ENCODE measurements at places on chromosomes 2 and 18.

- DNase-seq: no peak
These were observed 119.4 kb upstream of the HS6ST1 start for GRCh38 chr2:128438091-128438490.

DNA sequence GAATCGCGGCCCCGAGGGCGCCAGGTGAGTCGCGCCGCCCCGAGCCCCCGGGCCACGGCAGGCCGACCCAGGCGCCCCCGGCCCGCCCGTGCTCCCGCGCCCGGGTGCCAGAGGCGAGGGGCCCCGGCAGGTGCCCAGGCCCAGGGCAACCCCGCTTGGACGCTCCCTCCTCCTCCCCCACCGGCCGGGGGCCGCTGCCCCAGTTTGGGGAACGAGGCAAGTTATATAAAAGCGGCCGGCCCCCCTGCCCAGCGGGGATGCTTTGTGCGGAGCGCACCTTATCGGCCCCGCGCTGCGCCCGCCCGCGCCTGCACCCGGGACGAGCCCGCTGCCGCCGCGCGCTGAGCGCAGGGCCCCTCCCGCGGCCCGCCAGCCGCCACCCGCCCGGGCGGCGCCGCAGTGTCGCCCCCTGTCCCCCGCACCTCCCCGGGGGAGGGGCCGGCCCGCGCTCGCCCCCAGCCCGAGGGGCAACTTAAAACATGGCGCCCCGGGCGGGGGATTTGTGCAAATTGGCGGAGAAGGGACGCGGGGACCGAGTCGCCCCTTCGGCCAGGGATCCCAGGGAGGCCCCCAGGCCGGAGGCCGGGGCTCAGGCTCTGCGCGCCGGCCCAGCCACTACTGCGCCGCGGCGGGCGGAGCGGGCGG lies 639 bp downstream of the EPB41L3 start:
- peak; percentile 17 for DNase-seq

DNA sequence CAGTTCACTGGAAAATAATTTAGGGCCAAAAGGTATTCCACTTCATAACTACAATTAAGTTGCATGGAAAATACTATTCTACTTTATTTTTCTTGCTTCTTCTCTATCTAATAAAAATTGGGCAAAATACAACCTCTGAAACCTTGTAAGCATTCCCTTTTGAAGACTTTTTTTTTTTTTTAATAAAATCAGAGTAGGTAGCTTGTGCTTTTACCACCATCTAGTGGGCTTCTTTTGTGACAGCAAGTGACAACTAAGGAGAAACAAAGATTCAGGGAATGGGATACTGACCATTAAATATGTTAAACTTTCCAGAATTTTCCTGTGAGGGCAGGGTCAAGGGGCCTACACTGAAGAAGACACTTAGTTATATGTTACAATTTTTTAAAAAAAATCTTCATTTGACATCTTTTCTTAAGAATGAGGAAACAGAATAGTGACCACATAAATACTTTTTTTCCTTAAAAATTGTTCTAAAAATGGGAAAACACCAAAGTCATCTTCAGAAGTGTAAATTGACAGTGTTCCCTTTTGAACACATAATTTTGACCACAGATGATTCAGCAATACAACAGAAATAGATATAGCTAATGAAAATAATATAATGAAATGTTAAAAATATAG lies 1183.2 kb upstream of the ACVR2A start:
- peak; percentile 73 for DNase-seq

DNA sequence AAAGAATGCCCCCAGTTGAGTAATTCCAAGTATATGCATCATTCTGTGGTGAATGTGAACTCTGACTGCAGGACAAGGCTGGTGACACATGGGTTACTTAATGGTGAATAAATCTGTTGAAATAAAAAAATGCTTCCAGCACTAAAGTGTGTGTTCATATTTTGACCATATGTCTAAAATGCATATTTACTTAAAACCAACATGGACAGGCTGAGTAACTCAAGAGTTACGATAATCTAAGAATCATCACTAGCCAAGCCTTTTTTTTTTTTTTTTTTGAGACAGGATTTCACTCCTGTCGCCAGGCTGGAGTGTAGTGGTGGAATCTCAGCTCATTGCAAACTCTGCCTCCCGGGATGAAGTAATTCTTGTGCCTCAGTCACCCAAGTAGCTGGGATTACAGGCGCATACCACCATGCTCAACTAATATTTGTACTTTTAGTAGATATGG lies 47.1 kb upstream of the CCBE1 start:
- peak; percentile 97 for DNase-seq

GRCh38 chr2:129059476-129059875 lies 740.8 kb upstream of the HS6ST1 start:
- DNase-seq: peak; percentile 48

GRCh38 chr2:39706312-39706711 lies 40.6 kb downstream of the TMEM178A start:
- no peak for DNase-seq

- DNase-seq: no peak
These were observed 13.9 kb downstream of the RDH14 start for GRCh38 chr2:18546567-18546966.

DNA sequence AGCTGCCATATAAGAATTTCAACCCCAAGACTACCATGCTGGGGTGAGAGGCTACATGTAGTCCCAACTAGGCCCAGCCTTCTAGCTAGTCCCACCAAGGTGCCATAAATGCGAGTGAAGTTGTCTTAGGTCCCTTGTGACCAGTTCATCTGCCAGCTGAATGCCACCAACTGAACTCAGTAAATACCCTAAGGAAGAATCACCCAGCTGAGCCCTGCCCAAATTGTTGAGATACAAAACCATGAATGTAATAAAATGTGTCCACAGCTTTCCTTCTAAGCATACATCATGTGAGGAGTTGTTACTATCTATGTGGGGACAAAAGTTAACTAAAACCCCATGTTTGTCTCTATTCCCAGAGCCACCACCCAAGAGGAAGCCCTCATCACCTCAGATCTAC lies 70.3 kb downstream of the THADA start:
- DNase-seq: no peak

- DNase-seq: no peak
These were observed 119.0 kb downstream of the OSBPL1A start for GRCh38 chr18:24278591-24278990.

DNA sequence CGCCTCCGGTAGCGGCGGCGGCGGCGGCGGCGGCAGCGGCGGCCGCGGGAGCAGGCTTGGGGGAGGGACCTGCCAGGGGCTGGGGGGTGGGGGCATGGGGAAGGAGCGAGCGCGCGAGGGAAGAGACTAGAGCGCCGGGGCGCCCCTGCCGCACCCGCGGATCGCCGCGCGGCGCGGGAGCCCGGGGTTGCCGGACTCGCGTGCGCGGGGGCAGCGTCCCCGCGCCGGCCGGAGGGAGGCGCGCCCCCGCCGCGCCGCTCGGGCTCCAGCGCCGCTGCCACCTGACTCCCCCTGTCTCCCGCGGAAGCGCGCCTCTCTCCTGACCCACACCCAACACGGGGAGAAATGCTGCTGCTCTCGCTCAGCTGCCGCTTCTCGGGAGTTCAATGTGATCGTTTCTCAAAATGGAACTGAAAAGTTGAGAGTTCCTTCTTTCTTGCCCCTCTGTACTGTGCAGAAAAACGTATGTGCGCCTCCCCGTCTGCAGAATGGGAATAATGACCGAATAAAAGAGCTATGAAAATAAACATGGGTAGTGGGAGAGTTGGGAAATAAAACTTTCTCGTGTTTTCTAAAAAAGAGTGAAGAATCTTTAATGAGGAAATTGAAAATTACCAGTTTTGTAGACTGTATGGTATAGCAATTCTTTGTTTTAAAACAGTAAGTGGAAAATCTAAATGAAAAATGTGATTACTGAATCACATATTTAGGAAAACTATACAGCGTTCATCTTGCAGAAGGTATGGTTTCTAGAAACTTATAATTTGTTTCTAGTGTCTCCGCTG lies 455 bp upstream of the TLK1 start:
- DNase-seq: peak; percentile 54

DNA sequence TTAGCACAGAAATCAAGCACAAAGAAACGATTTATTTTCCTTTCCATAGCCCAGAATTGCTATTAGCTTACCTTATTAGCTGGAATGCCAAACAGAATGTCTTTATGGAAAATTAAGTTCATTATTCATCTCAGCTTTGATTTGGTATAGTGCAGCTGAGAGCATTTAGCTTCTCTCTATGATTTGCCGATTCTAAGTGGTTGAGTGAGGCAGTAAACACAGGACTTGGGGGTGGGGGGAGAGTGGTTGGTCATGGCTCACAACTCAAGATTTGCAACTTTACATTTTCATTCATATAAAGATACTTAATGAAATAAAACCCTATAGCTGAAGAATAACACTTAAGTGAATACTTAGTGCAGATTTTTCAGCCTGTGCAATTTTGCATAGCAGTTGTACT lies 395.2 kb downstream of the TGIF1 start:
- DNase-seq: no peak

GRCh38 chr18:48879008-48879431 lies 71.7 kb downstream of the SMAD7 start:
- DNase-seq: no peak

DNA sequence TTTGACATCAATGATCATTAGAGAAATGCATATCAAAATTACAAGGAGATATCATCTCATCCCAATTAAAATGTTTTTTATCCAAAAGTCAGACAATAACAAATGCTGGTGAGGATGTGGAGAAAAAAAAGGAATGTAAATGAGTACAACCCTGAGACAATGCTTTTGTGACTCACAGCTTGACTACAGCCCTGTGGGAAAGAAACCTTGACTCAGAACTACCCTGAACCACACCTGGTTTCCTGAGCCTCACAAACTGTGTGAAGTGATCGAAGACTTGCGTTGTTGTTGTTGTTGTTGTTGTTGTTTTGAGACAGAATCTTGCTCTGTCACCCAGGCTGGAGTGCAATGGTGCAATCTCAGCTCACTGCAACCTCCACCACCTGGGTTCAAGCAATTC lies 266.6 kb upstream of the MYT1L start:
- DNase-seq: no peak

GRCh38 chr2:177598326-177599138 lies 206.0 kb downstream of the AGPS start:
- peak; percentile 45 for DNase-seq

GRCh38 chr2:28294451-28294850 lies 98.2 kb upstream of the FOSL2 start:
- no peak for DNase-seq

- peak; percentile 32 for DNase-seq
These were observed 29.1 kb downstream of the SP140L start for GRCh38 chr2:230356084-230356483.

DNA sequence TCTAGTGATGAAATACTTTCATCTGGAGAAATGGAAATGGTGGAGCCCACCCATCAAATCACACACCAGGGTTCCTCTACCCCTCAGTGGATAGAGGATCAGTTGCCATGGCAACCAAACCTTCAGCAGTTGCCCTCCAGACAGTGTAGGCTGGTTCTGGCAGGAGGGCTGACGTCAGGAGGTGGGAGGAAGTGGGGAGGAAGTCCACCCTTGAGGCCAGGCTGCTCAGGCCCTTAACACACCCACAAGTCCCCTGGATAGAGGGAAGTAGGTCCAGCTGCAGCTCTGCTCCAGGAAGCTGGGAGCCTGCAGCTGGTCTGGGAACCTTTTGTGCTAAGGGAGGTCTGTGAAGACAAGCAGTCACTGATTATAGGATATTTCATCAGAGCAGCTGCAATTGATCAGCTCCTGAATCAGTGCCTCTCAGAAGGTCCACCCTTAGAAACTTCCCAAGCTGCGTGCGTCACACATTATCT lies 186.6 kb downstream of the MTX2 start:
- DNase-seq: peak; percentile 49

- peak; percentile 52 for DNase-seq
These were observed 33.0 kb upstream of the ACAA2 start for GRCh38 chr18:49846361-49846662.

DNA sequence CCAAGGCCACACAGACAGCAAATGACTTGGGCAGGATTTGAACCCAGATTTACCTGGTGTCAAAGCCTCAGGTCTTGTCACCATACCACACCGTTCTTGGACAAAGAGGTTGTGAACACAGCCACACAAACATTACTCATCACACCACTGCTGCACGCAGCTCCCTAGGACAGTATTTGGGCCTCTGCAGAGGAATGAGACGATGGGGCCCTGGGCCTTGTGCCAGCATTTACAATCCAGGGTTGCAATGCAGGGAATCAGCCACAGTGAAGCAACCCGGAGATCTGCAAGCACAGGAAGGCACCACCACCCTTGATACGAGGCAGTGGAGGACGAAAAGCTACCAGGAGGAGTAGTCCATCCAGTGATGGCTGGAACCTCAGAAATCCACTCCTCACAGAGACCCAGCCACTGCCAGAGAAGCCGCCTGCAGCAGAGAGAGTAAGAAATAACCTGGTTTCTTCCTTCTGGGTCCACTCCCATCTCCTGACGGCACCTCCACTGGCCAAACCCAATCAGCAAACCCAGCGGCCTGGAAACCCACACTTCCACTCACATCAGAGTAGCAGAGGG lies 3.7 kb upstream of the MTCL1 start:
- DNase-seq: peak; percentile 83

- DNase-seq: no peak
These were observed 944.3 kb downstream of the SOCS6 start for GRCh38 chr18:71233177-71233576.

GRCh38 chr2:164514491-164514890 lies 106.8 kb downstream of the GRB14 start:
- peak; percentile 56 for DNase-seq

- DNase-seq: no peak
These were observed 71.3 kb downstream of the PPP1R1C start for GRCh38 chr2:182057002-182057401.

DNA sequence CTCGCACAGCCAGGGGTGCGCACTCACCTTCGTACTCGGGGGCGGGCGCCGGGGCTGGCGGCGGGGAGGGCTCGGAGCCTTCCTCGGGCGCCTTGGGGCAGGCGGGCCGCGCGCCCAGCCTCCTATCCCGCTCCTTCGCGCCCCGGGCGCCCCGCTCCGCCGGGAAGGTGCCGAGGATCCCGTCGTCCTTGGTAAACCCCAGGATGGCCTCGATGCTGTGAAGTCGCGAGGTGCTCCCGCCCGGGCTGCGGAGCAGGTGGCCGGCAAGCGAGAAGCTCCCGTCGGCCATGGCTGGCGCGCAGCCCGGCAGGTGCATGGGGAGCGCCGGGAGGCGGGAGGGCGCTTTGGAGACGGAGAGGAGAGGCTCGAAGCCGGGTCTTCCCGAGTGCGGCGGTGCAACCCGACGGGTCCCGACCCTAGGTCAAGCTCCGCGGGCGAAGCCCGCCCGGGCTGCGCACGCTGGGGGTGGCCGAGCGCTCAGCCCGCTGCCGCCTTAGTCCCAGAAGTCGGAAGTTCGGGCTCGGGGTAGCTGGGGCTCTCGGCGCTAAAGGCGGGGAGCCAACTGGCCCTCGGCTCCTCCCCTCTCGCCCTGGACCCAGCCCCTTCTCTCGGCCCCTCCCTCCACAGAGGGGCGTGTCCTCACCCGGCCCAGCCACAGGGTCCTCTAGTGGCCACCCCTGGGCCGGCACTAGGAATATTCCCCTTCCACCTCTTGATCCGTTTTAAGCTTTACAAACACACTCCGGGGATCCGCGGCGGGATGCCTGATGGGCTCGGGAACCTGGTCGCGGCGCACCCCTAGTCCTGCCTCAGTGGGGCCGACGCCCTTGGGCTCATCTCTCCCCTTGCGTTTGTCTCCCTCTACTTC lies at the start of gene RAX:
TSS of gene RAX (minus strand) at position 564 of the 868 bp plus-strand sequence. CDS start at position 316, 248 bp downstream.
- no peak for DNase-seq

- DNase-seq: no peak
These were observed 18.7 kb upstream of the DUSP2 start for GRCh38 chr2:96163768-96164429.
